ENCODE measurements at places on chromosomes 7 and 10. TPM values are rescaled to one million over a fixed set of nuclear protein-coding genes. Genes with fewer than 3 reads are reported as not detected.
A peak's percentile ranks its signal among the peaks of the same experiment; 100 is the strongest.

GRCh38 chr7:40638545-40639320 lies 503.9 kb downstream of the SUGCT start:
- no peaks in the 10 kb centered on the region for H3K27me3 ChIP-seq
- H3K36me3 ChIP-seq = no peaks in the 10 kb centered on the region
- H3K4me1 ChIP-seq = no peaks in the 10 kb centered on the region
- no peak overlapping the region for H3K4me3 ChIP-seq

GRCh38 chr10:114822444-114823076 lies 980 bp downstream of the FHIP2A start:
- no peaks in the 10 kb centered on the region for H3K27me3 ChIP-seq
- no peaks in the 10 kb centered on the region for H3K36me3 ChIP-seq
- peak overlapping the region; percentile 91 for H3K4me3 ChIP-seq
- H3K27ac ChIP-seq = peak overlapping the region; percentile 95
- peak; percentile 45 for DNase-seq

DNA sequence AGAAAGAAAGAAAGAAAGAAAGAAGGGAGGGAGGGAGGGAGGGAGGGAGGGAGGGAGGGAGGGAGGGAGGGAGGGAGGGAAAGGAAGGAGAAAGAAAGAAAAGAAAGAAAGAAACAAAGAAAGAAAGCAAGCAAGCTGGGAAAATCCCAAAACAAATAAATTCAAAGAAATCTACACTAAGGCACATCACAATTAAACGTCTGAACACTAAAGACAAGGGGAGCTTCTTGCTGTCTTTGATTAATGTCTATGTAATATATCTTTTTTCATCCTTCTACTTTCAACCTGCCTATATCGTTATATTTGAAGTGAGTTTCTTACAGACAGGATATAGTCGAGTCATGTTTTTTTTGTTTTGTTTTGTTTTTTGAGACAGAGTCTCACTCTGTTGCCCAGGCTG lies 28.3 kb upstream of the EBF3 start:
- H3K36me3 ChIP-seq = peaks cover 23% of the 10 kb centered on the region
- no peak overlapping the region for H3K4me3 ChIP-seq
- no peak overlapping the region for H3K27ac ChIP-seq
- H3K27me3 ChIP-seq = peaks cover 65% of the 10 kb centered on the region
- no peaks in the 10 kb centered on the region for H3K4me1 ChIP-seq

- peaks cover 6% of the 10 kb centered on the region for H3K4me1 ChIP-seq
- H3K4me3 ChIP-seq = no peak overlapping the region
- H3K27ac ChIP-seq = no peak overlapping the region
Observed at GRCh38 chr7:20595971-20596370, 19.5 kb upstream of the ABCB5 start.

DNA sequence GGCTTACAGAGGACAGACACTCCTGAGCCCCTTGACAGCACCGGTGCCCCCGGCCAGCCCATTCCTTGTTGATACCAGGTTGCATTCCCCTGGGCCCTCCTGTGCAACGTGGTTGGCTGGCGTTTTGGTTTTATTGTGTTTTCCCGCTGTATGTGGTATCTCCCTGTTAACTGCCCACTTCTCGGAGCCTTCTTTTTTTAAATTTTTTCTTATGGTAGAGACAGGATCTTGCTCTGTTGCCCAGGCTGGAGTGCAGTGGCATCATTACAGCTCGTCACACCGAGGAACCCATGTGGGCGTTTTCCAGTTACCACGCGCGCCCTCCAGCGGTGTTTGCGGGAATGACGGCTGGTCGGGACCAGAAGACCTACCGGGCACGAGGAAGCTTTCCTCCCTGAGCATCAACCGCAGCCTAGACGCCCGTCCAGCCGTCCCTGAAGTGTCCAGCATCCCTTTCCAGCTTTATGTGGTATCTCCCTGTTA lies 16.9 kb upstream of the ZFAND2A start:
- H3K4me3 ChIP-seq = peak overlapping the region; percentile 52
- no peaks in the 10 kb centered on the region for H3K36me3 ChIP-seq
- peaks cover 10% of the 10 kb centered on the region for H3K27me3 ChIP-seq
- peaks cover 14% of the 10 kb centered on the region for H3K4me1 ChIP-seq
- DNase-seq = peak; percentile 79

DNA sequence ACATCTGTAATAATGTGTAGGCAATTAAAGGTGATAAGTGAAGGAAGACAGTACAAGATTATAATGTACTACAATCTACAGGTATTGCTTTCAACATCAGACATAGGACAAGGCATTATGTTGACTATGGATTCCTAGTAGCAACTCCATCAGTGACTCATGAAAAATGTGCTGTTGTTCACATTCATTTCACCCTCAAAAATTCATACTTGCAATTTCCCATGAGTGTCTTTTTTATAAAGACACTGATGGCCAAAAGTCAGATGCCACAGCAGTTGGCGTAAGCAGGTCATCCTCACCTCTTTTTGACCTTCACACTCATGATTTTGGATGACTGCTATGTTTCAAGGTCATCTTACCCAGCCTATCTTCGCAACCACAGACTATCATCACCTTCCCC lies 100.0 kb upstream of the AMPH start:
- no peaks in the 10 kb centered on the region for H3K4me1 ChIP-seq
- DNase-seq = no peak
- H3K36me3 ChIP-seq = peaks cover 60% of the 10 kb centered on the region
- no peaks in the 10 kb centered on the region for H3K27me3 ChIP-seq
- H3K4me3 ChIP-seq = no peak overlapping the region

DNA sequence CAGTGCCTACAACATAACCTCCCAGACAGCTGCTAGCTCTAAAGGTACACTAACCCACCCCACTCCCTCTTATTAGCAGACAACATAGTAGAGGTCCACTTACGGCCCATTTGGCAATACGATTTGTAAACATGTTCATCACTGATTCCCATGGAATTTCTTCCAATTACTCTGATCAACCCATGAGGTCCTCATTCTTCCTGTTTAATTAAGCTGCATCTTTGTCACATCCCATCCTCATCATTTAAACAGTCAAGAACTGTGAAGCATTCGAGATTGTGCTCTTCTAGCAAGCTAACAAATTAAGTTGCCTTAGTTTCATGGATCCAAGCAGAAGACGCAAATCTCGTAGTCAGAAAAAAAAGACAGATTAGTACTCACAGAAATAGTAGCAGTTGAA lies 622.2 kb upstream of the VSTM2A start:
- H3K4me3 ChIP-seq = no peak overlapping the region
- DNase-seq = no peak
- H3K27ac ChIP-seq = no peak overlapping the region
- H3K4me1 ChIP-seq = no peaks in the 10 kb centered on the region
- no peaks in the 10 kb centered on the region for H3K36me3 ChIP-seq

DNA sequence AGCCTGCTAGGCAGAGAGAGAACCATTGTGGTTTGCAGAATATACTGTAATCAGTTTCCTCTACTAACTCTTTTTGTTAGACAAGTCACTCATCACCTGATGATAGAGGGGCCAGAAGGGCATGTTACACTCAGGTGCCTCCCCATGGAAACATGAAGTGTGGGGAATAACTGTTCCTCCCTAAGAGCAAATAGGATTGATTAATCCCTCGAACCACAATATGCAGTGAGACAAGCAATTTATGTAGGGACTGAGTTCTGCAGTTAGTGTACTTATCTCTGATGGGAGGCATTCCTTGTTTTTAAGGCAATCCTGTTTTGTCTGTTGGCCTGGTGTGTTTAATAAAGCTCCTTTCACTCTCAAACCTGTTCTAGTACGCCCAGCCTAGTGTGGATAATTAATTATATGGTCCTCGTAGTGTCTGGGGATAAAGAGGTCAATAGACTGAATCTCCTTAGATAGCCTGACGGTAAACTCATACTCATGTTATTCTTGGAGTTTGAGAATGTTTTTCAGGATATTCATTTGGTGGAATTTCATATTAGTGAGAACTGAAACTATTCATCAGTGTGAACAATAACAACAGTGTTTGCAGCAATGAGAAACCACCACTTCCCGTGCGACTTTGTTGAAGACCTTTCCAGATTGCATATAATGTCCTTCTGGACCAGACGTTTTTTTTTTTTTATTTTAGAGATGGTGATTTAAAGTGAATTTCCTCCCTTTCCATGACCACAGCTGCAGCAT lies 344.8 kb upstream of the FZD8 start:
- no peaks in the 10 kb centered on the region for H3K4me1 ChIP-seq
- no peak for DNase-seq
- no peak overlapping the region for H3K4me3 ChIP-seq

The CALML5 gene
- polyA plus RNA-seq = not detected

DNA sequence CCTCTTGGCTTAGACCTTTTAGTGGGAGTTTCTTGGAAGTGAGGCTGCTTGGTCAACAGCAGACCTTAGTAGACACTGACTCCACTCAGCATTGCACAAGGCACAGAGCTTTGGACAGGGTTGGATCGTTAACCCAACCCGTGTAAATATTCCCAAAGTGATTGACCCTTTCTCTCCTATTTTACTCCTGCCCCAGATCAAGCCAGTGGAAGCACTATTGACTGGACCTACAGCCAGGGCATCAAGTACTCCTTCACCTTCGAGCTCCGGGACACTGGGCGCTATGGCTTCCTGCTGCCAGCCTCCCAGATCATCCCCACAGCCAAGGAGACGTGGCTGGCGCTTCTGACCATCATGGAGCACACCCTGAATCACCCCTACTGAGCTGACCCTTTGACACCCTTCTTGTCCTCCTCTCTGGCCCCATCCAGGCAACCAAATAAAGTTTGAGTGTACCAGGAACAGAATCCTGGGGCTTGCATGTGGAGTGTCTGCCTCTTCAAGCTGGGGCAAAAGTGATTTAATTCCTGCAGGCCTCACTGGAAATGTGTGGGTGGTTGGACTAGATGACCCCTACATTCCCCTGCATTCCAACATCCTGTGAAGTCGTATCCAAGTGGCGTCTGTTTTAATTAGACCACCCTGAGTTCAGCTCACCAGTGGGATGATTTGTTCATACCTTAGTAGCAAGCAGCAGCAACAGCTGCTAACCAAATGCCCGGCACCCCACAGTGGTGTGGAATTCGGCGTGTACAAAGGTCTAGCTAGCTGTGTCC lies 7.5 kb downstream of the CPA1 start:
- no peak for DNase-seq
- H3K36me3 ChIP-seq = no peaks in the 10 kb centered on the region
- no peak overlapping the region for H3K27ac ChIP-seq
- peaks cover 16% of the 10 kb centered on the region for H3K4me1 ChIP-seq

The BBS9 gene
- polyA plus RNA-seq = 11.2 TPM

DNA sequence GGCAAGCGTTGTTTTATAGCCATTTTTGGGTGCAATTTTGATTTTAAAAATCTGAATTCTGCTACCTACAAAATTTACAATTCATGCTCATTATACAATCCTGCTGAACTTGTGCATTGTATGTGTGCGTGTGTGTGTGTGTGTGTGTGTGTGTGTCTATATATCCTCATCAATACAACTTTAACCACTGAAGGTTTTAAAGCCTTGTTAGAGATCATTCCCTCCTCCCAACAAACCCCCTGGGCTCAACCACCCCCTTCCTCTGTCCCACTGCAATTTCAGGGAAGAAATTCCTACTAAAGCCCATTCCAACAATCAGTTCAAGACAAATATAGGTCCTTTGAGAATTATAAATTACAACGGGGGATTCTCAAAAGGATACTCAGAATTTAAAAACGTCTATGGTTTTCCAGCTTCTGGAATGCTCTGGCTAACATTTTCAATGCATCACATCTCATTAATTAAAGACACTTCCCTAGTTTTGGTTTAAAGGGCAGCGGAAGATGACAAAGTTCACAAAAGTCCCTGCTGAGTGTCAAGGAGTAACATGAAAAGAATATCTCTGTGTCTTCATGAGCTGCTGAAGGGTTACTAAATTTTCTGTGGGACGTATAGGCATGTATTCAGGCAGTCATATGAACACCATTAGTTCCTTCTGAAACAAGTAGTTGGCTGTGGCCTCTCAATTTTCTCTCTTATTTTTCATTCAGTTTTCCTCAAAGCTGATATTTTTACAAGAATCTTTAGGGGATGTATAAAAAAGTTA lies 889 bp upstream of the SEMA3A start:
- H3K27me3 ChIP-seq = no peaks in the 10 kb centered on the region
- no peak for DNase-seq
- peaks cover 18% of the 10 kb centered on the region for H3K4me1 ChIP-seq
- no peak overlapping the region for H3K27ac ChIP-seq
- peaks cover 2% of the 10 kb centered on the region for H3K36me3 ChIP-seq

DNA sequence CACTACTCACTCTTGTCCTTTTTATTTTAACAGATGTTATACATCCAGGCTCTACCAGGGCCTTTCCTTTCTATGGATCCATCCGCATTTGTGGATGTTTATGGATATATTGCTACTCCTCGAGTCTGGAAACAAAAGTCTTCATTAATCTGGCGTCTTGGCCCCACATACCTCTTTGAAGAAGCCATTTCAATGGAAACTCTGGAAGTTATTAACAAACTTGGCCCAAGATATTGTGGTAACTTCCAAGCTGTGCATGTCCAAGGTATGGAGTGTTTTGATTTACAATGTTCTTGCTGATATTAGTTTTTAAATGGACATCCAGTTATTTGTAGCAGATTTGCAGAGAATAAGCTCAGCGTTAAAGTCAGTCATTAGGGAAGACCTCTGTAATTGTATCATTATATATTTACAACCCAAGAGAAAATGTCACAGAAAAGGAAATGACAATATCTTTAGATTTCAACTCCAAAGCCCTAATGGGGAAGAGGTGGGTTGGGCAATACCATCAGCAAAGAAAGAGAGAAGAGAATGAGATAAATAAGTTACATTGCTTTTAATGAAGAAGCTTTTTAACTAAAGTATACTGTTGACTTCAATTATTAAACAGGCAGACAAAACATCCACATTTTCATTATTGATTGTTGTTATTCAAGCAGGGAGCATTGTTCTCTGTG lies 102.1 kb downstream of the WDFY4 start:
- no peak for DNase-seq
- no peak overlapping the region for H3K27ac ChIP-seq
- peaks cover 13% of the 10 kb centered on the region for H3K27me3 ChIP-seq
- H3K4me1 ChIP-seq = no peaks in the 10 kb centered on the region
- H3K4me3 ChIP-seq = no peak overlapping the region

- H3K4me3 ChIP-seq = no peak overlapping the region
- no peaks in the 10 kb centered on the region for H3K27me3 ChIP-seq
- H3K36me3 ChIP-seq = peaks cover 6% of the 10 kb centered on the region
- no peak for DNase-seq
Observed at GRCh38 chr10:12538491-12538995, 189.2 kb downstream of the CAMK1D start.

- no peak for DNase-seq
- peaks cover 5% of the 10 kb centered on the region for H3K36me3 ChIP-seq
- H3K4me1 ChIP-seq = no peaks in the 10 kb centered on the region
- no peak overlapping the region for H3K4me3 ChIP-seq
Observed at GRCh38 chr10:1036341-1036791, 10.7 kb upstream of the IDI2 start.

DNA sequence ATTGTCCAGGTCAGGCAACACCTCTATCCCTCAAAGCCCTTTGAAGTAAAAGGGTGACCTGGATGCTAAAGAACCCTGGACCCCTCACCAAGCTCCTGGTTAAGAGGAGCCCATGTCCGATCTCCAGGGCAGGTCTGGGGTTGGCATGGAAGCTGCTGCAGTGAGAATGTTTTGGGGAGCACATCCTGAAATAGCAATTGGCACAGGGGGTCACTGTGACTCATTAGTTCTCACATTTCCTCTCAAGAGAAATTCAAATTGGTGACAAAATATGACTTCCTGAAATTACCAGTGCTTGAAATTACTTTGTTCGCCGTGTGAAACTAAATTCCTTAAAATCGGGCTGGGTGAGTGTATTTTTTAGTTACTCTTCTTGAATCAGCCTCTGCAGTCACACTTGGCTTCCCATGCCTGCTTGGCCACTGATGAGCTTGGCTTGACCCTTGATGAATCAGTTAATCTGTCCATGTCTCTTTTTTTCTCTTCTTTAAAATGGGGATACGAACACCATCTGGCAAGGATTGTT lies 18.8 kb upstream of the ARHGAP22 start:
- no peaks in the 10 kb centered on the region for H3K36me3 ChIP-seq
- no peak overlapping the region for H3K4me3 ChIP-seq
- peaks cover 7% of the 10 kb centered on the region for H3K27me3 ChIP-seq
- no peak for DNase-seq

The AKR1C4 gene
- polyA plus RNA-seq = not detected

The PON1 gene
- polyA plus RNA-seq = not detected
